ENCODE measurements at places on chromosomes 16 and 17.

- DNase-seq = no peak
These were observed 19.0 kb upstream of the LHX1 start for GRCh38 chr17:36918211-36918691.

DNA sequence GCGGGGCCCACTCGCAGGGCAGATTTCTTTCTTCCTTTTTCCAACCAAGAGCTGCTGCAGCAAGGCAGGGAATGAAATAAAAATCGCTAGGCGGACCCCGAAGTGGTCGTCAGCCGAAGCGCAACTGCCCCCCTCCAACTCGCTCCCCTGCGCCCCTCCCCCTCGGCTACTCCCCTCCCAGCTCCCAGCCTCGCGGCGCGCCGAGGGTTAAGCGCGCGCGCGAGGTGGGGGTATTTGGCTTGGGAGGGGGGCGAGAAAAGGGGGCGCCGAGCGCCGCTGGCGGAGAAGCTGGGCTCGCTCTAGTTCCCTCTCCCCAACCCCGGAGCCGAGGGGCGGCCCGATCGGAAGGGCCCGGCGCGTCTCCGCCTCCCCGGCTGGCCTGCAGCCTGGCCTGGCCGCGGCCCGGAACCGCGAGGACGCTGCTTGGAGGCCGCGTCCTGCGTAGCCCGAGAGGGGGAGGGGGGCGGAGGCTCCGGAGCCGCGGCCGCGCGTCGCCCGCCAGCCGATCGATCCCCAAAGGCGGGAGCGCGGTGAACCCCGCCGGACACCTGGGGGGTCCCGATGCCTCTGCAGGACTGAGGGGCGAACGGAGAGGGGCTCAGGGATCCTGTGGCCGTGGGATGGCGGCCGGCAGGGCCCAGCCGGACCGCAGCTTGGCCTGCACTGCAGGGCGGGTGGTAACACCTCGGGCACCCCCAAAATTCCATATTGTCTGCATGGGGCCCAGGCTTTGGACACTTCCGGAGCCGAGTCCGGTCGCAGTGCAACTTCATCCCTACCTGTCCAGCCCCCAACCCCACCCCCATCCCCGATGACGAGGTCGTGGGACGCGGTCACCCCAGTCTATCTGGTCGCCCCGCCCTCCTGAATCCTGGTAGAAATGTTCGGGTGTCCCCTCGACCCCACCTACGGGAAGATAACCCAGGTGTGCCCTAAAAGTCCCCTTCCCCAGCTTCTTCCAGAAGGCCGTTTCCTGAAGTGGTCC is 4.9 kb upstream of the CBX4 start:
- peak; percentile 85 for DNase-seq

DNA sequence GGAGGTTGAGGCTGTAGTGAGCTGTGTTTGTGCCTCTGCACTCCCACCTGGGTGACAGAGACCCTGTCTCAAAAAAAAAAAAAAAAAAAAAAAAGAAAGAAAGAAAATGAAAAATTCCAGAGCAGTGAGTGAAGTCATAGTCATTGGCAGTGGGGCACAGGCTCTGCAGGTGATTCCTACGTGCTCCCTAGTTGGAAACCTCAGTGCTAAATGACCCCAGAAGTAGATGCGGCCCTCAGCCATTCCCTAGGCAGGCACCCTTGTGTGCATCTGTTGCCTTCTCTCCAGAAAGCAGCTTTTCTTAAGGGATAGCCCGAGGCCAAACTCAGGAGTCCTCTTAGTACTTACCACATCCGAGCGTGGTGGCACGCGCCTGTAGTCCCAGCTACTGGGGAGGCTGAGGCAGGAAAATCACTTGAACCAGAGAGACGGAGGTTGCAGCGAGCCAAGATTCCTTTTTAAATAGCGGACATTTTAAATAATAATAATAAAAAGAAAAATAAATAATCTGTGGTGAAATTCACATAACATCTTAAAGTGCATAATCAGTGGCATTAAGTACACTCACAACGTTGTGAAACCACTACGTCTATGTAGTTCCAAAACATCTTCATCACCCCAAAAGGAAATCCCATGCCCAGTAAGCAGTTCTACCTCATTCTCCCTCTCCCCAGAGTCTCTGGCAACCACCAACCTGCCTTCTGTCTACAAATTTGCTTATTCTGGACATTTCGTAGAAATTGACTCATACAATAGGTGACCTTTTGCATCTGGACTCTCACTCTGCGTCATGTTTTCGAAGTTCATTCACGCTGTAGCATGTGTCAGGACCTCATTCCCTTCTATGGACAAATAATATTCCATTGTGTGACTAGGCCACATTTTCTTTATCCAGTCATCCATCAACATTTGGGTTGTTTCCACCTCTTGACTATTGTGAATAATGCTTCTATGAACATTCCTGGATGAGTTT is 12.5 kb upstream of the SPHK1 start:
- no peak for DNase-seq

GRCh38 chr17:72635034-72635635 is 457.4 kb downstream of the SLC39A11 start:
- DNase-seq = no peak

DNA sequence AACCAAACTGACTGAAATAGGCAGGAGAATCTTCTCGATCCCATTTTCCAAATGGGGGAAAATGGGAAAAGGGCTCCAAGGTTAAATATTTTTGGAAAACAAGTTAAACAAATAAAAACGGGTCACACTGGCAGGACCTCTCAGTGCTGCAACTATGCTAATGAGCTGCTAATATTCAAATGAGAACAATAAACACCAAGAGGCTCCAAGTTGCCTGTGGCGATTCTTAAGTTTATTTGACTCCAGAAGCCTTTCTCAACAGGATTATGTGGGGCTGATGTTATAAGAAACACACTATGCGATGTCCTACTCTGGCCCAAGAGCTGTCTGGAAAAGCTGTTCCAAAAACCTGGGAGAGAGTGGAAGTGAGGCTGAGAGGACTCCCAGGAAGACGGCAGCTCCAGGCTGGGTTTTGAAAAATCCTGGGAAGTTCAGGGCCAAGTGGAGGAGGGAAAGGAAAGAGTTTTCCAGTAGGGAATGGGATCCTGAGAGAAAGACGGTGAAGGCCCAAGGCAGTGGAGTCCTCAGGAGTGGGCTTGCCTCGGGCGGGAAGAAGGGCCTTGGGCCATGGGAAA is 21.4 kb downstream of the WNT3 start:
- DNase-seq = no peak

DNA sequence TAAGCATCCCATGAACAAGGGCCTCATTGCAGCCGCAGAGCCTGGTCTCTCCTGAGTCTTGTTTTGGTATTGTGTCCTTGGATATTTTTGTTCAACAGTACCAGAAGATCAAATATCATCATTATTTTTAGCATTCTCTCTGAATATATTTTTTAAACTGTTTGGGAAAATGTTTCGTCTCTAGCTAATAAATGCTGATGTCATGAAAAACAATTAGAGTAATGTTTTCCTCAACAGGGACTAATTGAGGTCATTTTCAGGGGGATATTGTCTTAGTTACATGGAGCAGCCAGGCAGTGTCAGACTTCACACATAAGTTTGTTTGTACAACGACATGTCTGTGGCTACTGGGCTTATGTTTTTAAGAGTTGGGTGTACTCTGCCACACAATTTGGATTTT is 805.3 kb upstream of the SOX9 start:
- no peak for DNase-seq

Data from right lobe of liver (tissue), 6 donors.